Ureter (tissue), 1 donor: ENCODE measurements at places on chromosomes 11 and 22.

DNA sequence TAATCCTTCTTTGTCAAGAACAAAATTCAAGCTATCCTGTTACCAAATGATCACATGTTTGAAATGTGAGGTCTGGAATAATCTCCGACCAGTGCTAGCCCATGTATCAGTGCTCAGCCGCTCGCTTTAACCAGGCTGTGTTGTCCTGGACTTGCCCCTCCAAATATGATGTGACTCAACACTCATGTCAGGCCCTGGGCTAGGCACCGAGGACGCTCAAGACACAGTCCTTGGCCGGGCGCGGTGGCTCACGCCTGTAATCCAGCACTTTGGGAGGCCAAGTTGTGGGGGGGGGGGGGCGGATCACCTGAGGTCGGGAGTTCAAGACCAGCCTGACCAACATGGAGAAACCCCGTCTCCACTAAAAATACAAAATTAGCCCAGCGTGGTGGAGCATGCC is 54.1 kb upstream of the WNT7B start:
- no peak for DNase-seq

GRCh38 chr11:45921561-45922424 is 663 bp upstream of the LARGE2 start:
- no peak for DNase-seq

DNA sequence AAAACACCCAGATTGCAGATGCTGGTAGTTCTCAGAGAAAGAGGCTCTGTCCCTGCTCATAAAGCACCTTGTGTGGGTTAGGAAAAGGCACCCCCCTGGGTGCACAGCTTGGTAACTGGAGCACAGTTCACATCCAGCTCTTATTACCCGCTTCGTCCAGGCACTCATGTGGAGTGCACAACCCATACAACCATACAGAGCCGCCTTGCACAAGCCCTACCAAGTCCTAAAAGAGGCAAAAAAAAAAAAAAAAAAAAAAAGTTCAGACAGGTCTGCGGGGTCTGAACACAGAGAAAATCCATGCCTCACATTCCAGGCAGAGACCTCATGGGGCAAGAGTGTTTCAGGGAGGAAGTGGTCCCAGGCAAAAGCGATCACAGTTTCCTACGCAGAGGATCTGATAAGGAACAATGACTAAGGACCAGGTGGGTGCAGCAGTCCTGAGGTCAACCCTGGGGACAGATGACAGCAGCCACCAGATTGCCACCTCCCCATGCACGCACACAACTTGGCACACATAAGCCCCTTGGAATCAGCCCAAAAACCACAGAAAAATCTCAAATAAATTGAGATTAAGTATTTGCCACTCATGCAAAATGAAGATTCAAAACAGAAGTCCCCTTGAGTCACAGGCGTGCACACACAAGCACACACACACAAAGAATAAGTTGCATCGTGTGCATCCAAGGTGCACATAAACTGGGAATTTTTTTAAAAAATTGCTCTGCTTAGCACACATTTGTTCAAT is 12.3 kb downstream of the MB start:
- no peak for DNase-seq

DNA sequence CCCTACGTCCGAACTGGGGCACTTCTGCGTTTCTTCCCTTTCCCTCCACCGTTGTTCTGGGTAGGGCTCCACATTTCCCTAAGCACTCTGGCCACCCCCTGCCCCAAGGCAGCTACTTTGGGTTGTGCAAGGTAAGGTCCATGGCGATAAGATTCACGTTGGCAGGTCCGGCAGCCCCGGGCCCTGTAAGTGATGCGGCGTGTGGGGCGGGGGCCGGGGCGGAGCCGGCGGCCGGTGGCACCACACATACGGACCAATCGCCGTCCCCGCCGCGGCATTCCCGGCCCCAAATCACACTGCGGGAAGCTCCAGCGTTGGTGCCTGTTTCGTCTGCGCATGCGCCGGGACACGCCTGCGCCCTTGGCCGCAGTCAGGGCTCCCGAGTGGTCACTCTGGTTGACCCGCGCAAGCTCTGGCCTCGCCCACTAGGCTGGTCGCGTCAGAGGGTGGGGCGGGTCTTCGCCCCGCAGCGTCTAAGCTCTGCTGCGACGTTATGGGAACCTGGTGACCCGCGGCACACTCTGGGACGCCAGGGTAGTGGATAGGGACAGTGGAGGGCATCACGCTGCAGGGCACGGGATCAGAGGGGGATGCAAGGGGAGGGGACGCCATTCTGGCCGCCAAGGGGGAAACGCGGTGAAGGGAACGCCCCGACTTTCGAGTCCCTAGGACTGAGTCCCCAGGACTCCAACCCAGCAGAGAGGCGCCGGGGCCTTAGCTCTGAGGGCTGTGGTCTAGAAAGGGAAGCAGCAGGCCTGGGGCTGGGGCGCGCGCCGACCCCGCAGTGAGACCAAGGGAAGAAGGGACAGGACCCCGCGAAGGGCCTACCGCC is 1.6 kb downstream of the FADS1 start:
- peak; percentile 94 for DNase-seq

DNA sequence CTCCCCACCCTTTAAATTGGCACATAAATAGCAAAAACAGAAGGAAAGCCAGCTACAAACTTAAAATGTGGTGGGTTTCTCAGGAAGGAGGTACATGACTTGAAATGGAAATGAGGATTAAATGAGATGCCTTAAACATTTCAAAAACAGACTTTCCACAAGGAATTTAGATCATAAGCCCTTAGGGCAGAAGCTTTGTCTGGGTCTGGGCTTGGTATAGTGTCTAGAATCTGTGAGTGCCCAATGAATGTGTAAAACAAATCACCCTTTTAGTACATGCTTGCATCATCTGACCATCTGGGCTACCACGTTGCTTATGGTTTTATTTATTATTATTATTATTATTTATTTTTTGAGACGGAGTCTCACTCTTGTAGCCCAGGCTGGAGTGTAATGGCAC is 37.1 kb upstream of the CREB3L1 start:
- no peak for DNase-seq

- DNase-seq: no peak
Observed at GRCh38 chr22:36589856-36590255, 60.9 kb upstream of the EIF3D start.

GRCh38 chr22:25045159-25045558 is 92.6 kb downstream of the KIAA1671 start:
- DNase-seq: no peak

DNA sequence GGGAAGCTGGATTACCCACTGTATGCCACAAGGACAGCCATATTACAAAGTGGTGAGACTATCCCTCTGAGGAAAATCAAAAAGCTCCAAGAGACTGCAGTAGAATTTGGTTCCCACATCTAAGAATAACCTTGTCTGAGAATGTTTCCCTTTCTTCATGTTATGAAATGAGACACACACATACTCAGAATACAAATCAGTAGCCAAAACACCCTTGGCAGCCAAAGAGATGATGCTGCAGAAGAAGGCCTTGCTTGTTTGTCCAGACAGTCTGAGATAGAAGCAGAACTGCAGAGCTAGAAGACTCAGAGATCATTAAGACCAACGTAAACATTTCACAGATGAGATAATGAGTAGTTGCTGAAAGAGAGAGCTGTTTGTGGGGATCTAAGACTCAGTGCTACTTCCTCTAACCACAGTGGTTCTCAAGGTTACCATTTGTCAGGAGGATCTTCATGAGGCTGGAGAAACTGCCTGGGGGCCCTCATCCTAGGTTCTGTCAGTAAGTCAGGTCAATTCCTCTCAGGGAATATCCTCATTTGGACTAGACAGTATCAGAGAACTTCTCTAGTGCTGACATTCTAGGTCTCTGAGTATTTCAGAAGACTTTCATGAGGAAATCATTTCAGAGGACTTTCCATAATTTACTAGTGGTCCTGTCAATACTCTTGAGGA is 38.9 kb downstream of the RELT start:
- no peak for DNase-seq

GRCh38 chr22:39089928-39090327 is 7.1 kb upstream of the APOBEC3H start:
- no peak for DNase-seq

- no peak for DNase-seq
Observed at GRCh38 chr22:19325296-19325948, 33.9 kb upstream of the CLTCL1 start.

DNA sequence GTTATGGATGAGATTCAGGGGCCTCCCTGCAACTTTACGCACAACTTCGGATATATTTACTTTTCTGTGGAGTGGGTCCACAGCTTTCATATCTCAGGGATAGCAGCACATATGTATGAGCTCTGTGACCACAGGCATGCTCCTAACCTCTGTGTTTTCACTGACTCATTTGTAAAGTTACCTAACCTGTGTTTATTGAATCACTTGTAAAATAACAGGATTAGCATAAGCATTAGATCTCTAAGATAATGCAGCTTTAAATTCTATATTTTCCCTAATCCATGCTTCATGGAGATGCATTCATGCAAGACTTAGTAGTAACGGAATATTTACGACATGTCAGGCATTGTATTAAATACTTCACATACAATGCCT is 47.9 kb upstream of the DDI1 start:
- DNase-seq: no peak

- DNase-seq: no peak
Observed at GRCh38 chr11:86171627-86172026, 72.9 kb upstream of the EED start.

- no peak for DNase-seq
Observed at GRCh38 chr11:88357323-88358039, 19.9 kb upstream of the CTSC start.

- DNase-seq: peak; percentile 57
Observed at GRCh38 chr11:10902301-10903063, 44.6 kb upstream of the ZBED5 start.

GRCh38 chr22:41998361-41999261 is at the start of gene WBP2NL:
Gene WBP2NL, plus strand, starts transcription at chr22:41998788. Its CDS starts 31 bp downstream, at chr22:41998819.
- peak; percentile 92 for DNase-seq

DNA sequence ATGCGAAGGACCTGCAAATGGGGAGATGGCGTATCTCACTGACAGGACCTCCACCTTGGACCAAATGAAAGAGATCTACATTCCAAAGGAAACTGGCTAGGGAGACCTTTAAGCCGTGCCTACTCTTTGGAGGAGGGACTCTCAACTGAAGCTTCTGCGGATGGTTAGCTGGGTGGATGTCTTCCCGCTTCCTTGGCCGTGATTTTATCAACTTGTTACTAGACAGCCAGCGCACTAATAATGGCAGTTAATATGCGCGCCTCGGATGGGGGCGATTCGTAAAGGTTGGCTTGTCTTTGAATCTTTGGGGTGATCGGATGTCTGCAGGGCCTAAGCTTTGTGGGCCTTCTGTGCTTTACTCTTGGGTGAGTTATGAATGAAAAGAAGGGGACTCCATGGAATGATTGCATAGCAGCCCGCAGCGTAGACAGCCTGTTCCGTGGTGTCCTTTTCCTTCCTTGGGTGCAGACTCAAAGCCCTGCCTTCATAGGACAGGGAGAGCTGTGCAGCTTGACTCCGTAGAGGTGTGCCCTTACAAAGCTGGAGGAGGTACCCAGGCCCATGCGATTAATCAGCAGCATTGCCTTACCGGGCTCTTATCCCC is 1.5 kb downstream of the ZNRF3 start:
- no peak for DNase-seq

- no peak for DNase-seq
Observed at GRCh38 chr22:46074771-46075551, 75.4 kb upstream of the PPARA start.

- no peak for DNase-seq
Observed at GRCh38 chr11:132423266-132423665, 1052.9 kb downstream of the NTM start.

DNA sequence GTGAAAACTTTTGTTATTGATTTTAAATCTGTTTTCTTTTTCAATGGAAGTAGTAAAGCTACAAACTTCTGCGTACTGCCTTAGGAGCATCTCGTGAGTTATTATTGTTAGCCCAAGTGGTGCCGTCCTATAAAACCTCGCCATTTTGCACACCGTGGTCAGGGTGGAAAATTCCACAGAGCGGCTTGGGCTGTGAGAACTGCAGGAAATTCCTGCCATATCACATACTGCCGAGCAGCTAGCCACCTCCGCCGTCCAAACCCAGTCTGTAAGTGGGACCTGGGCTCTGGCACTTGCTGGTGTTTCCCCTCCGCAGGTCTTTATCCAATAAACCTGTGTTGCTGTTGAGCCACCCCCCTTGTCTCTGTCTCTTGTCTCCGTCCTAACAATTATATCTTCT is 88.0 kb upstream of the POU2AF2 start:
- no peak for DNase-seq

- no peak for DNase-seq
Observed at GRCh38 chr11:87767615-87768014, 407.6 kb downstream of the RAB38 start.

DNA sequence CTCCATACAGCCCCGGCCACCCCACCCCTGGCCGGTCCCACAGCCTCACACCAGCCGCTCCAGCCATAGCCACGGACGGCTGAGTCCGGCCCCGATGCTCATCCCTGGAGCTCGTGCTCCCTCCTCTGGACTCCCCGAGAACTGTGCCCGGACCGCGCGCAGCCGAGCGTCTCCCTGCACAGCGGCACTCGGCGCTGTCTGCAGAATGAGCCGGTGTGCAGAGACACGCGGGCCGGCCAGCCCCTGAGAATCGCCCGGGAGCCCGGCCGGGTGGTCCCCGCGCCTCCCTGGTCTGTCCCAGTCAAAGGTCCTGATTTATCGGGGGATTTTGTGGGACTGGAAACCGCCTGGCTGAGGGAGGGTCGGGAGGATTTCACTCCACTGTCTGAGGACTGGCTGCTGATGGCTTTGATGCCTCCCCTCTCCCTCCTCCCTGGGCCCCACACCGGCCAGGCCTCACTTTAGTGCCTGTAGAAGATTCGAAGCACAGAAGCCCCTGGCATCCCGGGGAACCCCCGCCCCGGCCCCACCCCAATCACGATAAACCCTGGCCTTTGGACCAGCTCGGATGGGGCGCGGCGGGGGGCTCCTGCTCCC is 102.7 kb downstream of the BRD1 start:
- DNase-seq: peak; percentile 59

GRCh38 chr22:30763815-30764673 is 69.4 kb downstream of the OSBP2 start:
- peak; percentile 65 for DNase-seq

DNA sequence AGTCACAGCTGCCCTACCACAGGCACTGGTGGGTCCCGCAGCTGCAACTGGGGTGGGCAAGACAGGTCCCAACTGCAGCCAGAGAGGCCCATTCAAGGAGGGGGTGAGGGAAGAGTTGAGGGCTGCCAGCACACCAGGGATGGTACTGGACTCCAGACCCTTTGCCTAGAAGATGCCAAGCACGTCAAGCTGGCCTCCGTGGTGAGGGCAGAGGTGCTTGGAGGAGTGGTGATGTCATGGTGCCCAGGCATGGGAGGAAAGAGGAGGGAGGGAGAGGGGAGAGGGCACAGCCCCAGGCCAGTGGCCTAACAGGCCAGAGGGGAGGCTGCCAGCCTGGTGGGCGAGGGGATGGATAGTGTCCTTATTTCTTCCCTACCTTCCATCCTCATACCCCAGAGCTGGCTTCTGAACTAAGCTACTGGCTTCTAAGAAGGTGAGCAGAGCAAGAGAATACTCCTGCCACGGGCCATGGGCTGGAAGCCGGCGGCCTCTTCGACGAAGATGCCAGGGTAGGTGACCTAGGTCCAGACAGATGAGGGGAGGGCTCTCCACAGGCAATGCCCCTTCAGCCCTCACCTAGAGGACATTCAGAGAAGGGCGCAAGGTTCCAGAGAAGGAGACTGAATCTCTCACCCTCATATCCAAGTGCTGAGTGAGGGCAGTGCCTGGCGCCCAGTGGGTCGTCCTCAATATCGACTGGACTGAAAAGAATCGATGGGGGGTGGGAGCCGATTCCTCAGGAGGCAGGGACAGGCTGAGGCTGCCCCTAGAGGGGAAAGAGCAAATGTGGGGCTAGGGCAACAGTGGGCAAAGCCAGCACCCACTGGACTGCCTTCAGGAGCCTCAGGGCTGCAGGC is 1.8 kb downstream of the SYT7 start:
- no peak for DNase-seq
